ENCODE measurements at places on chromosomes 1 and 21.
A peak's percentile ranks its signal among the peaks of the same experiment; 100 is the strongest.

DNA sequence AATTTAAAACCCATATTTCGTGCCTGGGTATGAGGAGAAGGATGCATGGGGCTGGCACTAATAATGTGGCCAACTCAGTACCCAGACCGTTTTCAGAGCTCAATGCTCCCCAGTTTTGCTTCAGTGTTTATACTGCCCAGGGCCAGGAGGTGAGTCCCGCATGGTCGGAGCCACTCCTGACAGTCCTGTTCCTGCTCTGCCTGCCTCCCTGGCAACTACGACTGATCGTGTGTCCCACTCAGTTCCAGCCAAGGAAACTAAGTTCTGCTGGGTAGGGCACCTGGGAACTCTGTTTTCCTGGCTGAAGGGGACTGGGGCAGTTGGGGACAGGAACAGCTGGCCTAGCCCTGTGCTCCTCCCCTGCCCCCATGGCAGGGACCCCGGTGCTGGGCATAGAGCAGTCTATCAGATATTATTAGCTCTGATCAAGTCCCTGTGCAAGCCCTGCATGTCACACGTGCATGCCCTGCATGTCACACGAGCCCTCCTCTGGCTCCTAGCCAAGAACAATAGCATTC is 19.2 kb downstream of the S100A7 start:
- no peak for DNase-seq

- no peak for DNase-seq
Measured at GRCh38 chr1:171055966-171056643, 34.6 kb upstream of the FMO3 start.

GRCh38 chr1:22317231-22317919 is 134.3 kb upstream of the ZBTB40 start:
- no peak for DNase-seq

- no peak for DNase-seq
Measured at GRCh38 chr1:62500210-62500609, 63.4 kb downstream of the USP1 start.

DNA sequence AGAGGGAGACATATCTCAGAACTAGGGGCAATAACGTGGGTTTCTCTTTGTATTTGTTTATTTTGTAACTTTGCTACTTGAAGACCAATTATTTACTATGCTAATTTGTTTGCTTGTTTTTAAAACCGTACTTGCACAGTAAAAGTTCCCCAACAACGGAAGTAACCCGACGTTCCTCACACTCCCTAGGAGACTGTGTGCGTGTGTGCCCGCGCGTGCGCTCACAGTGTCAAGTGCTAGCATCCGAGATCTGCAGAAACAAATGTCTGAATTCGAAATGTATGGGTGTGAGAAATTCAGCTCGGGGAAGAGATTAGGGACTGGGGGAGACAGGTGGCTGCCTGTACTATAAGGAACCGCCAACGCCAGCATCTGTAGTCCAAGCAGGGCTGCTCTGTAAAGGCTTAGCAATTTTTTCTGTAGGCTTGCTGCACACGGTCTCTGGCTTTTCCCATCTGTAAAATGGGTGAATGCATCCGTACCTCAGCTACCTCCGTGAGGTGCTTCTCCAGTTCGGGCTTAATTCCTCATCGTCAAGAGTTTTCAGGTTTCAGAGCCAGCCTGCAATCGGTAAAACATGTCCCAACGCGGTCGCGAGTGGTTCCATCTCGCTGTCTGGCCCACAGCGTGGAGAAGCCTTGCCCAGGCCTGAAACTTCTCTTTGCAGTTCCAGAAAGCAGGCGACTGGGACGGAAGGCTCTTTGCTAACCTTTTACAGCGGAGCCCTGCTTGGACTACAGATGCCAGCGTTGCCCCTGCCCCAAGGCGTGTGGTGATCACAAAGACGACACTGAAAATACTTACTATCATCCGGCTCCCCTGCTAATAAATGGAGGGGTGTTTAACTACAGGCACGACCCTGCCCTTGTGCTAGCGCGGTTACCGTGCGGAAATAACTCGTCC is 1.3 kb upstream of the OLIG2 start:
- no peak for DNase-seq

DNA sequence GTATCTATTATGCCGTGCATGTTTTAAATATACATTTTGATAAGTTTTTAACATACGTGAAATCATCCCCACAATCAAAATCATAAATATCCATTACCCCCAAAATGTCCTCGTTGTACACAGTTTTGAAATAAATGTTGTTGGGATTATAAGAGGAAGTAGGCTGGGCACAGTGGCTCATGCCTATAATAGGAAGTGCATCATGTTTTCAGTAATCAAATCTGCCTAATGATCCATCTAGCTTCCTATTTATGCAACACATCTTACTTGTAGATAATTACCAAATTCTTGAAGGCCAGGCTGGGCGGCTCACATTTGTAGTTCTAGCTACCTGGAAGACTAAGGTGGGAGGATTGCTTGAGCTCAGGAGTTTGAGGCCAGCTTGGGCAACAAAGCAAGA is 15.0 kb upstream of the IFNGR2 start:
- DNase-seq = no peak

DNA sequence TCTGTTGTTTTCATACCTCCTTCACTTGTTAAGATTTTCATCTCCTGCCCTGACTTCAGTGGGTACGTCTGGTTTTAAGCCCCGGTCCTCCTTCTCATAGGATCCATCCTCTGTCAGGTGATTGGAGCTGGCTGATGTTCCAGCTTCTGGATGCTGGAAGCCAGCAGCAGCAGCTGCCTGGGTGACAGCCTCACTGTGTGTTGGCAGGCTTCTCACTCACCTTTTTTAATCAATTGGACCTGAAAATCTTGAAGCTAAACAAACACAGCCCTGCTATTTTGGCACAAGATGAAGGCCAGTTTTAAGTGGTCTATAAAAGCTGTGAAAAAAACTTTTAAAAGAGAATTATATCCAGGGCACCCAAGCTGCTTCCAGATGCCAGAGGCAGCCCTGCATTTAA is 181.0 kb downstream of the DISC1 start:
- DNase-seq = no peak

GRCh38 chr1:110336300-110337039 is 2.7 kb upstream of the RBM15 start:
- no peak for DNase-seq

DNA sequence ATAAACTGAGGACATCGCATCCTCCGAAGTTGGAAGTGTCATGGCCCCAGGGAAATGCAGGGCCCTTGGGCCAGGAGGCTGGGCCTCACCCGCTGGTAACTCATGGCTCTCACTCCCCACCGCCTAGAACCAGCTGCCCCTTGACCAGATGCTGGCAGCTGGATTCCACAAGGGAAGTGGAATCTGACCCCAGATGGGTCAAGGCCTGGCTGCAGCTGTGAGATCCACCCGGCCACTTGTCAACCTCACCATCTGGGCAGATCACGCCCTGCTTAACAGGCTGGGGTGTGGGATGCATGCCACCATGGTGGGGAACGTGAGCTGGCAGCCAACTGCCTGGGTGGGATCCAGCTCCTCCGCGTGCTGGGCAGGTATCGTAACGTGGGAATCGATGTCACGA is 25.5 kb downstream of the KCNAB2 start:
- no peak for DNase-seq

DNA sequence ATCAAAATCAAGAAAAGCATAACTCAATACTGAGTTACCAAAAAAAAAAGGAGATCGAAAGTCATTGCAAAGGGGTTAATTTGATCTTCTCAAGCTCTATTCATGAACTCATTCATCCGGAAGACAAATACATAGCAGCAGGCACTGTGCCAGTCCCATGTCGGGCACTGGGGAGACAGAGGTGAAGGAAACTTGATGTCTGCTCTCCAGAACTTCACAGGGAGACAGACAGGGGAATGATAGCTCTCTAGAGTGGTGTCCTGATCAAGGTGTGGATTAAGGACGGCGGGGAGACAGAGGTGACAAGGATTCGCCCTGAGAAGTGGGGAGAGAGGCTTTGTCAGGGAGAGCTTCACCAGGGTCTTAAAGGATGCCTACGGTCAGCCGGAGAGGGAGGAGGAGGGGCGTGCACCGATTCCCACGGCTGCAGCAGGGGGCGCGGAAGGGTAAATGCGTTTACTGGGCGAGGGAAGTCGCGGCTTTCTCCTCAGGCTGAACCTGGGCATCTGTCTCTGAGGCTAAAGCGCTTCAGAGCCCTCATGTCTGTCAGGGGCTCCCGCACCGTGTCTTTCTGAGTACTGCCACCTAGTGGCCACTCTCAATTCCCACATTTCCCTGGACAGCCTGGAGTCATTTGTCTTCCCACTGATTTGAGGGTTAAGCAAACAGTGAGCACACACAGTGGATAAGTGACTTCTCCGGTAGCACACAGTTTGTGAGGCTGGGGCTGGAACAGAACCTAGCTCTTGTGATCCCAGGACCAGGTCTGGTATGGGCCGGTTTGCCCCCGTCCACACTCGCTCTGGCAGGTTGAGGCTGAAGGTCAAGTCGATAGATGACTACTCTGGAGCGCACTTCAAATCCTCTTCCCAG is 152.8 kb downstream of the TENT5C start:
- peak; percentile 66 for DNase-seq

- no peak for DNase-seq
Measured at GRCh38 chr1:2639203-2639602, 6.4 kb upstream of the MMEL1 start.

DNA sequence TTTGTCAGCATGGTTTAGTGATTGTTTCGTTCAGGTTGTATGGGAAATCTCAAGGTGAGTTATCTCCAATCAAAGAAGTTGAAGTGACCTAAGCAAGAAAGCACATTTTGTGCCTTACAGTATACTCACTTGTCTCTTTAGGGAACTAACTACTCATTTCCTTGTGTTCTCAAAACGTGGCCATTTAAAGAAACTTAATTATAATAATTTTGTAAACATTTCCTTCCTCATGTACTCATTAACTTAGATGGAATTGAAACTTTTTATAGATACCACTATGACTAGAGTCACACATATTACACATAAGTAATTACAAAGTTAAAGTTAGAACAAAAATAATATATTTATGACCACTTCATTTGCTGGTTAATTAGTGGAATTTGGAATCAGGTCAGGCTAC is 552.6 kb downstream of the MRPL39 start:
- no peak for DNase-seq

GRCh38 chr1:53145942-53146708 is 3.7 kb upstream of the SLC1A7 start:
- peak; percentile 27 for DNase-seq

GRCh38 chr1:30313584-30313983 is 409.8 kb downstream of the MATN1 start:
- no peak for DNase-seq

DNA sequence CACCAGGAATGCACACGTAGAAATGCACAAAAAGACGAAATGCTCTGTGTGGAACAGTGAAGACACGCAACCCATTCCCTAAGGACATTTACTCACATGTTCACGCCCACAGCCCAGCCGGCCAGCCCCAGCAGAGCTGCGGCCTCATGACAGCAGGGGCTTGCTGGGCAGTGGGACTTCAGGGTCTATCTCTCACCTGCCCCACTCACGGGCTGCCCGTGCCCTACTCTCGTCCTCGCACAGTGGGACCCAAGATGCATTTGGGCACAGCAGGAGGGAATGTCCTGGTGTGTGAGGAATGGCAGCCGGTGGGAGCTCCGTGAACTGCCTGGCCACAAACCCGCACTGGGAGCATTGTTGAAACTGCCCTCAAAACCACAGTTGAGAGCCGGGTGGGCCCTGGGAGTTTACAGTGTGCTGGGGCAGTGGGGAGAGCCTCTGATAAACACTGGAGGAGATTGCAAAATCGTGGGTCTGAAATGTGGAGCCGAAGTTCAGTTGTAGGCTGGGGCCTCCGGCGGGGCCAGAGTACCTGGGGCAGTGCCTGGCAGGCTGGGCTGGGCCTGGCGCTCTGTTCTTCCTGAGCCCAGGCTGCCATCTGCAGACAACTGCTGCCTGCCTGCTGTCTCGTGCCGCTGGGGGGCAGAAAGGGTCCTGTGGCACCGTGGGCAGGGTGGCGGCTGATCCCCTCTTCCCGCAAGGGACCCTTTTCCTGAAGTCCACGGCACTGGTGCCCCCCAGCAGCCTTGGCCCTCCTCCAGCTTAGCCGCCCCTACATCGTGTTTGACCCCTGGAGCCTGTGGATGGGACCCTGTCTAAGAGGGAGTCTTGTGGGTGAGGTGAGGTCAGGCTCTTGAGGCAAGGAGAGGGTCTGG is 20.7 kb upstream of the POFUT2 start:
- DNase-seq = no peak

- DNase-seq = no peak
Measured at GRCh38 chr1:112579801-112580510, 39.0 kb downstream of the ST7L start.

DNA sequence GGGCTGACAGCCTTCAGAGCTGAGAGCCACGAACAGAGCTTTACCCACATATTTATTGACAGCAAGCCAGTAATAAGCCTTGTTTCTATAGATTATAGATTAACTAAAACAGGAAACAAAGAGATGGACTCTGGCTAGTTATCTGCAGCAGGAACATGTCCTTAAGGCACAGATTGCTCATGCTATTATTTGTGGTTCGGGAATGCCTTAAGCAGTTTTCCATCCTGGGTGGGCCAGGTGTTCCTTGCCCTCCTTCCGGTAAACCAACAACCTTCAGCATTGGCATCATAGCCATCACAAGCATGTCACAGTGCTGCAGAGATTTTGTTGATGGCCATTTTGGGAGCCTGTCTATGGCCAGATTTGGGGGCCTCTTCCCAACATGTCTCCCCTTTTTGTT is 96.8 kb downstream of the POU2F1 start:
- DNase-seq = no peak

DNA sequence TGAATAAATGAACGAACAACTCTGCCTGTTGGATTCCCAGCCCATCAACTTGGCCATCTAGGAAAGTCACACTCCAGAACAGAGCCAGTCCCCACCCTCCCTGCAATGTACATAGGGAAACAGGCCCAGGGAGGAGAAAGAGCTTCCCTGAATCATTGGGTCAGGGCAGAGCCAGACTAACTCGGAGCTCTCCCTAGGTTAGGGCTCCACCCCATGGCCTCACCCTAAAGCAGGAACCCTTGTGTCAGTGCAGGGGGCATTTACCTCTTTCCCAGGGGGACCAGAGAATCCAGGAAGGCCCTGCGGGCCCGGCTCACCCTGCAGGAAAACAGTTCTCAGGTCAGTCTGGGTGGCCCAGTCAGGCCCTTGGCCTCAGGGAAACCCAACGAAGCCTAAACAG is 11.6 kb downstream of the COL9A2 start:
- DNase-seq = no peak

DNA sequence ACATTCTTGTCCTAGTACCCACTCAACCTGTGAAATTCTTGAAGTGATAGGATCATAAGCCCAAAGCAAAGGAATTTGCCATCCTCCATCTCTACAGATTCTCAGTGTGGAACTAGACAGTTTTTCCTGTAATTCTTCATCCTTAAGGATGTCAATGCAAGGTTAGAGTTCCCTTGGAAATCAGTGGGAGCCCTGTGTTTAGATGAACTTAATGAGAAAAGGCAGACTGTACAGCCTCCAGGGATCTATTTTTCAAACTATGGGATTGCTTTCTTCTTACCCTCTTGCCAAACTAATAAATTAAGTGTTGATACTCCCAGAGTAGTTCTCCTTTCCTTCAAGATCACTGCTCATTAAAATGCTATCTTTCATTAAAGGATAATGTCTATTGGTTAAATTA is 78.1 kb upstream of the OLFM3 start:
- no peak for DNase-seq
